ENCODE measurements at places on chromosomes 1 and 21.

GRCh38 chr1:161001525-161001924 is 19.4 kb downstream of the F11R start:
- no peak for DNase-seq

GRCh38 chr1:70542856-70543255 is 131.8 kb downstream of the CTH start:
- DNase-seq = no peak

GRCh38 chr21:39073717-39074116 is 109.5 kb downstream of the PSMG1 start:
- DNase-seq = no peak

GRCh38 chr1:63073309-63074306 is 248.8 kb upstream of the FOXD3 start:
- no peak for DNase-seq

DNA sequence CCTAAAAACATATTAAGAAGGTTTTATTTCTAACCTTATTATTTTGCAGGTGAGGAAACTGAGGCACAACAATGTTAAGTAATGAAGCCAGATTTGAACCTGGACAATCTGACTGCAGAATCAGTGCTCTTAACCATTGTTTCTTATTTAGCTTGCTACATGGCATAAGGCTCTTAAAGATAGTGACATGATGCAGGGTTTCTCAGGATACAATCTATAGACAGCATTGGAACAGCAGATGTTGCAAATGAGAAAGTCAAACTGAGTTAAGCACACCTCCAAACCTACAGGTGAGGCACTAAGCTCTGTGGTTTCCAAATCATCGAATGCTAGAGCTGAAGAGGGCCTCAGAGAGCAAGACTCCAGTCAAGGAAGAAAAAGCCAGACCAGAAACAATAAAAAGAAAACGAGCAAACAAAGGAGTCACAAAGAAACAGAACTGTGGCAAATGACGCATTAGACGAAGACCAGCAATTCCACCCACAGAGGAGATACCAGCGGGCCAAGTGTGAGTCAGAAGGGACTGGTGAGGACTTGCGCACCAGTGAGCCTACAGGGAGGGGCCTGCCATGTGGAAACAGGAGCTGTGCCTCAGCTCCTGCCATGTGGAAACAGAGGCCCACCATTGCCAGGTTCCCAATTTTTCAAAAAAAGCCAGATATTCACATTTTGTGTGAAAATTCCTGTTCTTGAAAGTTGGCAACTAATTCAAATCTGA is 14.4 kb downstream of the CD58 start:
- peak; percentile 73 for DNase-seq

DNA sequence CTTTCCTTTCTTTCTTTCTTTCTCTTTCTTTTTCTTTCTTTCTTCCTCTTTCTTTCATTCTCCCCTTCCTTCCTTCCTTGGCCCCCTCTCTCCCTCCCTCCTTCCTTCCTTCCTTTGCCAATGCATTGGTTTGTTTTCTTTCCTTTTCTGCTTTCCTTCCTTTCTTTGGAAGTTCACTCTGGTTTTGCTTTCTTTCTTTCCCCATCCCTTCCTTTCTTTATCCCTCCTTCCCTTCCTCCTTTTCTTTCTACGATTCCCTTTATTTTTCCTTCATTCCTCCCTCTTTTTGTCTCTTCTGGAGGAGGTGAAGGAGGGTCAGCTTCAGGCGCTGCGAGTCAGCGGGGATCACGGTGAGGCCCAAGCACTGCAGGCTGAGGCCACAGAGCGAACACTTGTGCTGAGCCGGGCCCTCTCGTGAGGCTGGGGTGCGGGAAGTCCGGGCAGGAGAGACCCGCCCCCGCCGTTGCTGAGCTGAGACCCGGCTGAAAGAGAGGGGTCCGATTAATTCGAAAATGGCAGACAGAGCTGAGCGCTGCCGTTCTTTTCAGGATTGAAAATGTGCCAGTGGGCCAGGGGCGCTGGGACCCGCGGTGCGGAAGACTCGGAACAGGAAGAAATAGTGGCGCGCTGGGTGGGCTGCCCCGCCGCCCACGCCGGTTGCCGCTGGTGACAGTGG is 1.5 kb downstream of the SIM2 start:
- no peak for DNase-seq

- DNase-seq = no peak
Observed at GRCh38 chr1:233681285-233681684, 67.4 kb downstream of the KCNK1 start.

- no peak for DNase-seq
Observed at GRCh38 chr1:115840605-115841460, at the start of gene NHLH2. NHLH2 (minus strand) TSS chr1:115841126; CDS start chr1:115838372, 2,754 bp downstream.

DNA sequence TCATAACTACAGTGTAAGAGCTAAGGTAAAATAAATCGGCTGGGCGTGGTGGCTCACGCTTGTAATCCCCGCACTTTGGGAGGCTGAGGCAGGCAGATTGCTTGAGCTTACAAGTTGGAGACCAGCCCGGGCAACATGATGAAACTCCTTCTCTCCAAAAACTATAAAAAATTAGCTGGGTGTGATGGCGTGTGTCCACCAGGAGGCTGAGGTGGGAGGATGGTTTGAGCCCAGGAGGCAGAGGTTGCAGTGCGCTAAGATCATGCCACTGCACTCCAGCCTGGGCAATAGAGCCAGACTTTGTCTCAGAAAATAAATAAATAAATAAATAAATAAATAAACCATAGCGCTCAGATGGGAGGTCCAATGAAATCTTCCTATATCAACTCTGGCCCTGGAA is 16.7 kb upstream of the FAM110D start:
- no peak for DNase-seq

- DNase-seq = no peak
Observed at GRCh38 chr1:63987628-63988024, 213.8 kb downstream of the ROR1 start.

- DNase-seq = no peak
Observed at GRCh38 chr1:10249808-10250457, 39.6 kb downstream of the KIF1B start.

DNA sequence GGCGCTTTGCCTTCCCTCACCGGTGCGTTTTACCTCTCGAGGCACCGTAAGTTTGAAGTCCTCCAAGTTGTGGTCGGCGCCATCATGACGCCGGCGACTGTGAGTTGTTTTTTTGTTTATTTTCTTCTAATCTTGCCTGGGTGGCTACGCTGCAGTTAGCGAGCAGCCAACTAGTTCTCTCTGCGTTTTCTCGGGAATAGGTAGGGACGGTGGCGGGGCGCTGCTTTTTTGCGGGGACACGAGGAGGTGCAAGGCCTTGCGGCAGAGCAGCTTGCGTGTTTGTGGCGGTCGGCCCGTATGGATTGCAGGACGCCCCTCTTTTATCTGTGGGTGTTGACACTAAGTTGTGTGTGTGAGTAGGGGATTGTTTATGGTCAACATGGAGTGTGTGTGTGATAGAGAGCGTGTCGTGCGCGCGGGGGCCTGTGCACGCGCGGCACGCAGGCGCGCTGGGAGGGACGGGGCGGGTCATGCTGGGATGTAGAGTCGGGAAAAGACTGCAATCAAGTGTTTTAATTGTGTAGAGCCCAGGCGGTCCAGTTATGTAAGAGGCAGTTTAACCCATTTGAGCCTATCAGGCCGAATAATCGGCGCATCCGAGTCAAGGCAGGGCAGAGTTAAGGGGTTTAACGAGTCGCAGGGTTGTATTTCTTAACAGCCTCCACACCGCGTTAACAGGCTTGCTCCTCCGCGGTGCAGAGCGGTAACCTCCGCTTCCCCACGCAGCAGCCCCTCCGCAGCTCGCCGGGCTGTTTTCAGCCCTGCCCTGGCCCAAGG is 1.2 kb upstream of the NEGR1 start:
- peak; percentile 14 for DNase-seq

- no peak for DNase-seq
Observed at GRCh38 chr21:32844653-32845436, 73.3 kb upstream of the PAXBP1 start.

DNA sequence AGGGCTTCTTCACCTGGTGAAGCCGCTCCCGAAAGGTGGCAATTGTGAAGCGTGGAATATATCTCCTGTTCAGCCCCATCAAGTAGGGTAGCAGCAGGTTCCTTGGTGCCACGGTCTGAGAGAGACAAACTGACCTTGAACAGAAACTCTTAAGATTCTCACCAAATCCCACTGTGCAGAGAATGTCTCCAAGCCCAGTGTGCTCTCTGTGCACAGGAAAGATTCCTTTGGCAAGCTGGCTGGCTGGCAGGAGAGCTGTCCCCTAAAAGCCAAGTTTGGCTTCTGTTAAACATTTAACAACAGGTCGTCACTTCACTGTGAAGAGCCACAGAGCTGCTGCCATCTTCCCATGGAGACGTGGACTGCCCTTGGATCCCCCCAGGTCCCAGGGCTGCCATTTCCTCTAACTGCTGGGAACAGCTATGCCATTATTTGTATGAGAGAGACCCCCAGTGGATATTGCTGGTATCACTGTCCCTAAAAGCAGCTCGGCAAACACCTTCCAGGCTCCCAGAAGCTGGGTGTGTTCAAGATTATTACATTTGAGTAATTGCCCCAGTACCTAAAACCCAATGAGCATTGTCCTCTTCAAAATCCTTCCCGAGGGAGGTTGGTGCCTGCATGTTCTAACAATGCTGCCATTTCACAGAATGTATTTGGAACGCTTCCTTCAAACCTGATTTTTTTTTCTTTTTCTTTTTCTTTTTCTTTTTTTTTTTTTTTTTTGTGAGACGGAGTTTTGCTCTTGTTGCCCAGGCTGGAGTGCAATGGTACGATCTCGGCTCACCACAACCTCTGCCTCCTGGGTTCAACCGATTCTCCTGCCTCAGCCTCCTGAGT is 71.8 kb downstream of the CD58 start:
- DNase-seq = peak; percentile 65

- DNase-seq = no peak
Observed at GRCh38 chr1:91122106-91122717, 100.4 kb upstream of the ZNF644 start.

DNA sequence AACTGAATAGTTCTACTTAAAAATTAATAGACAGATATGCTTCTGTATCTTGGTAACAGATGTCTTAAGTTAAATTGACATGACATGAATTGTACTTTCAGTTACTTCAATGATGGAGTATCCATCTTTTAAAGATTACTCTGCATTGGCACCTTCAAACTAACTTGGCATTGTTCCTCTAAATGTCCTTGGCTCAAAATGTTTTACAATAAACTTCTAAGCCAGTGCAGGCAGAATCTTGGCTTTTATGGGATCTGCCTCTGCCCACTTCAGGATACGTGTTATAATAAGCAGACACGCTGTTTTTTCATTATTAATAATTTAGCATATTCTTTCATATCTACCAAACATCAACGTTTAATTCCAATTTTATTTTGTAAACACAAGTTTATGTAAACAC is 873.4 kb upstream of the ADAMTS5 start:
- no peak for DNase-seq

- DNase-seq = no peak
Observed at GRCh38 chr21:42495027-42495426, 997 bp downstream of the RSPH1 start.

- DNase-seq = peak; percentile 76
Observed at GRCh38 chr1:203325026-203325417, 19.7 kb downstream of the BTG2 start.

DNA sequence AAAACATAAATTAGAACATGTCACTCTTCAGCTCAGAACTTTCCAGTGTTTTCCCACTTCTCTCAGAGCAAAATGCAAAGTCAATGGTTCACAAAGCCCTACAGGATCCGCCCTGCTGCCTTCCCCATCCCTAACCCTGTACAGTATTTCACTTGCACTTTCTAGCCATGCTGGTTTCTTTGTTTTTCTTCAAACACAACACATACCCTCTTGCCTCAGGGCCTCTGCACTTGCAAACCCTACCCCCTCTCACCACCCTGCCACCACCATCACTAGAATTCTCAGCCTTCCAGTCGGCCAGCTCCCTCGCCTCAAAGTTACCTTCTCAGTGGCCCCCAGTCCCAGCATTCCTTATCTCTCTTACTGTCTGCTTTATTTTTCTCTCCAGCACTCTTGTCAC is 17.6 kb downstream of the TEX35 start:
- no peak for DNase-seq

- no peak for DNase-seq
Observed at GRCh38 chr21:35036465-35037383, 12.4 kb downstream of the RUNX1 start.

GRCh38 chr1:55059302-55060132 is 20.2 kb downstream of the PCSK9 start:
- no peak for DNase-seq

DNA sequence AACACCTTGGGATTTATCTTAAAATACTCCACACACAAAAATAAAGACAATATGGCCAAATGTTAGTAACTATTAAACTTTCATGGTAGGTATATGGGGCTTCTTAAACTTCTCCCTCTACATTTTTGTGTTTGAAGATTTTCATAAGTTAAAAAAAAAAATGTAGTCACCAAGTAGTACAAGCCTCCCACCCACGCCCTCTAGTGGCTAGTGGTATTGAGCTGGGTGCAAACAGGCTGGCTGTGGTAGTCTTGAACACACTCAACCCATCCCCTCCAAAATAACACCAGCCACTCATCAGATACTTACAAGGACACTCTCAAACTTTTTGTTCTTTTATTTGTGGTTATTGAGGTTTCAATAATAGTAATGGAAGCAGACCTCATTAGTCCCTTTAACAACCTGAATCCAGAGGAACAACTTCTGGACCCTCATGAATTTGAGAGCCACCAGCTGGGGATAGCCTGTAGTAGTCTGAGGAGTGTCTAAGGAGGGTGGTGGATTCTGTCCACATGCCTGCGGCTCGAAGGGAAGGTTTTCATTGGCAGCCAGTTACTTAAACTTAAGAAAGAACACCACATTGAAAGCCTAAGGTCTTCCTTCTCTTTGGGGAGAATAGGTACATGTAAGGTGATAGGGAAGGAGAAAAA is 15.6 kb downstream of the RD3 start:
- DNase-seq = peak; percentile 85

DNA sequence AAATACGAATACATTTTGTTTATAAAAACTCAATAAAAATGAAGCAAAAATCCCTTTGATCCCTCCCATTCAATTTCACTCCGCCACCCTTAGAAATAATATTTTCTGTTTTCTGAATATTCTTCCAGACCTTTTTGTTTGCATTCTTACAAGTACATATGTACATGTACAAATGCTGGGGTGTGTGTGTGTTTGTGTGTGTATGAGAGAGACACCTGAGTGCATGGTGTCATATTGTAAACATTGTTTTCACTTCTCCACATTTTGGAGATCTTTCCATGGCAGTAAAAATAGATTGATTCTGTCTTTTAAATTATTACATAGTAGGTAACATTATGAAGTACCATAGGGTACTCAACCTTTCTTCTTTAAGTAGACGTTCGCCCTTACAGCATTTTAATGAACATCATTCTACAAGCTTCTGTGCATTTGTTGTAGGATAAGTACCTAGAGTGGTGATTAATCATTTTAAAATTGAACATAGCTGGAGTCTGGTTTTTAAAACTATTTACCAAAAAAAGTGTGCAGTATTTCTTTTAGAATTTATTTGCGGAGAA is 1.3 kb upstream of the MPC2 start:
- DNase-seq = no peak
